ENCODE measurements at places on chromosomes 6 and 20.

DNA sequence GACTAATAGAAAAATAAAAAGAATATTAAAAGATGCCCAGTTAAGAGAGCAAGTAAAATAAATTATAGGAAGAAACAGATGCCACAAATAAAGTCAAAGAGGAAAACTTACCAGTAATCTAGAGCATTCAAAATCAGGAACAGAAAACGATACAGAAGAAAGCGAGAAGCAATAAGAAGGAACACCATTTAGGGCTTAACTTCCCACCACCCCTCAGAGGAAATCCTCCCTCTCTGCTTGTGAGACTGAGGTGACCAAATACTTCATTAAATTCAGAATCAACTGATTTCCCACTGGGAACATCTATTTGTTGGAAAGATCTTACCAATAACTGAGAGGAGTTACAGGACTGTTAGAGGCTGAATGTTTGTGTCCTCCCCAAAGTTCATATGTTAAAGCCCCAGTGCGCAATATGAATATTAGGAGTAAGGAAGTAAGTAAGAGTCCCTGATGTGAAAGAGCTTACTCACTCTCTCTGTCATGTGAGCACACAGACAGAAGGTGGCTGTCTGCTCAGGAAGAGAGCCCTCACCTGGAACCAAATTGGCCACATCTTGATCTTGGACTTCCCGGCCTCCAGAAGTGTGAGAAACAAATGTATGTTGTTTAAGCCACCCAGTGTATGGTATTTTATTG is 19.5 kb downstream of the KATNA1 start:
- DNase-seq, result no peak

DNA sequence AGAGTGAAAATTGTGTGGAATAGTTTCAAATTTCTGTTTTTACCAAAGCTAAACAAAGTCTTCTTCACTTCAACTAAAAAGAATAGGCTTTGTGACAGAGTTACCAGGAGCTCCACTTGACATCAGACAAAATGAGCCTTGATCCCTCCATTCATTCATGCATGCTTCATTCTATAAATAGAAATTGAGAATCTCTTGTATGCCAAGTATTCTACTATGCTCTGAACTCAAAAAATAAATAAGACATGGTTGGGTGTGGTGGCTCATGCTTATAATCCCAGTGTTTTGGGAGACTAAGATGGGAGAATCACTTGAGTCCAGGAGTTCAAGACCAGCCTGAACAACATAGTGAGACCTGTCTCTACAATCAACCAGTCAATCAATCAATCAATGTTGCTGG is 236.6 kb upstream of the FAM83B start:
- no peak for DNase-seq

DNA sequence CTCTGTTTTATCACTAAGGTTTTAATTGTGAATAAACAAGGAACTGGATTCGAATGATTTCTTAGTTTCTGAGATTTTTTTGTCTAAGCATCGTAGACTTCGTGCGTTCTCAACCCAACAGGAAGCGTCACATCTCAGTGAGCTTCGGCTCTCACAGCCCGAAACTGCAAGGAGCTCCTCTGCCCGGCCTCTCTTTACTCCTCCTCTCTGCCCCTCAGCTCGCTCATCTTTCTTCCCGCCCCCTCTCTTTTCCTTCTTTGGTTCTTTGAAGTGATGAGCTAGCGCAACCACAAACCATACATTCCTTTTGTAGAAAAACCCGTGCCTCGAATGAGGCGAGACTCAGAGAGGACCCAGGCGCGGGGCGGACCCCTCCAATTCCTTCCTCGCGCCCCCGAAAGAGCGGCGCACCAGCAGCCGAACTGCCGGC is 480 bp upstream of the NT5E start:
- peak; percentile 90 for DNase-seq

- DNase-seq, result peak; percentile 68
These were observed 8.9 kb downstream of the VSTM2L start for GRCh38 chr20:37911838-37912281.

- no peak for DNase-seq
These were observed 22.8 kb downstream of the FYN start for GRCh38 chr6:111850295-111850937.

DNA sequence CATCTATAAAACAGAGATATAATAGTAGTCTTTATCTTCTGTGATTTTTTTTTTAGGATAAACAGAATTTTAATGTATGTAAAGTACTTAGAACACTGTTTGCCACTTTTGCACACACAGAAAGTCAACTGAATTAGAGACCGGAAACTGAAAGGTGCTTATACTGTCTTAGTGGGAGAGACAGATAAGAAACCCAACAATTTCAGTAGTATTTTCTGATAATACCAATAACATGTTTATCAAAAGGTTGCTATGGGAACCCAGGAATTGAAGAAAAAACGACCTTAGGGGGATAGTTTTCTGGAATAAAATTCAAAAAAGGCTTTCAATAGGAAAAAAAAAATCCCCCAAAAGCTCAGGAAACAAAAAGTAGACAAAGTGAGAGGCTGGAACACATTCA is 138.6 kb downstream of the BCKDHB start:
- DNase-seq, result no peak

DNA sequence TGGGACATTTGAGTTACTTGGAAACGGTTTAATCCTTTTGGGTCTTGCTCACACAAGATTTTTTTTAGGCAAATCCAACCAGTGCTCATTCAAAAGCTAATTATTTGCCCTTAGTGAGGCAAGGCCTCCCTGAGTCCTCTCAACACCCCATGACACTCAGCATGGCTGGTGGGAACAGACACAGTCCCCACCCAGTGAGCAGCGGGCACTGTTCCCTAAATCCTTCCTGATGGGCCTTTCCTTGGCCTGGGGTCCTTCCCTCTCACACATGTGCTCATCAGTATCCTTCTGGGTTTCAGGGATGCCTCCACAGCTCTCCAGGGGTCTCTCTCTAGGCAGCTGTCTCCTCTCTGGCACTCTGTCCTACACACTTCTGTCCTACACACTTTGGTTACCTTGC is 28.0 kb downstream of the PLAGL2 start:
- DNase-seq, result no peak

DNA sequence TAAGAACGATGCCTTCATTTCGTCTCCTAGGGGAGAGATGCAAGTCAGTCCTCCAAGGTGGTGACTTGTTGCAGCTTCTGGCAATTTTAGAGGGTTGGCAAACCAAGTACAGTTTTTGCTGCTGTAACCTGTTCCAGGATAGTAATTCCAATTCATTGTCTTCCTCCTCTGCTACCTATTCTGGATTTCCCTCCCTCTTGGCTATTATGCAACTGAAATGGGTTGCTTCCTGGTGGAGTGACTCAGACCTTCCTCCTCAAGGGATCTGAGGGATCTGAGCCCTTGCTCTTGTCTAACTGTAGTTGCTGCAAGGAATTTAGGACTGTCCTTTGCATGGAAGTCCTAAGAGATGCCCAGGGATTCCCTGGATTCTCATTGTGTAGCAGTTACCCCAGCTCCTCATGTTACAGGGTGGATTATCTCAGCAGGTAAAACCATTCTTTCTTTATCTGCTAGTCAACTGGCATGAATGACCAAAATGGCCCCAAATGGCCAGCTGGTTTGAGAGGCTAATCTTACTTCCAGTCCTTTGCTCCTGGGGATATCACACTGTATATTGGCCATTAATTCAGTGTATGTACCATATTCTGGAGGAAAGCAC is 17.6 kb upstream of the ELMO2 start:
- DNase-seq, result no peak

DNA sequence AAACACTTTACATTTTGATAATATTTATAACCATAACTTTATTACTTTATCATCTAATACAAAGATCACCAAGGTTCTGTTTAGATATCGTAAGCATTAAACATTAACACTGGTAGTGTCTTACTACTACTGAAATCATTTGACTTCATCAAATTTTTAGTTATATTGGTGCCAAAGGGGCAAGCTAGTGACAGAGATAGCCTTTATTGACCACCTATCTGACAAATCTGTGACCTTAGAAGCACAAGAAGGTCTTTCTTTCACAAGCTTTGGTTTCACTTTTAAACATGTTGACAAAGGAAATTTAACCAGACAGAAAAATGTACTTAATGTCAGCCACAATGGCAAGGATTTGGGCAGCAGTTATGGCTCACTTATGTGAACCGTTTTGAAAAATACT is 50.7 kb upstream of the ENPP4 start:
- DNase-seq, result no peak

DNA sequence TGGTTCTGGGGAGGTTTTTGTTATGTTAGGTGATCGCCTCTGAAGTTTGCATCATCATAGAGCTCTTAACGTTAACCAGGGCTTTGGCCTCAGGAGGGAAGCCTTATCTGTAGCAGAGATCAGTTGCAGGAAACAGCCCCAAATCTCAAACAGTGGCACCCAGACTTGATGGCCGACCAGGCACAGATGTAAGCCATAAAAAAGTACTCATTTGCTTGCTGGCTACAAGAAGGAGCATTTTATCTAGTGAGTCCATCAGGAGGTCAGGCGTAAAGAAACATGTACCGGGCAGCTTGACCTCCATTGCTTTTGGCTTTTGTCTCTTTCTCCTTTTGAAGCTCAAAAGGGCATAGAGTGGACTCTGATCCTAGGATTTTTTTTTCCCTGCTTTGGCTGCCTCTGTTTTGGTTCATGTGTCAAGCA is 122.3 kb downstream of the CCDC170 start:
- DNase-seq, result no peak

- no peak for DNase-seq
These were observed 123.0 kb downstream of the PREX1 start for GRCh38 chr20:48704761-48705160.

GRCh38 chr6:158286413-158286812 is 25.9 kb upstream of the TULP4 start:
- DNase-seq, result peak; percentile 58

- no peak for DNase-seq
These were observed 31.0 kb upstream of the KCNB1 start for GRCh38 chr20:49513517-49513916.

- peak; percentile 49 for DNase-seq
These were observed 108.2 kb upstream of the SALL4 start for GRCh38 chr20:51910321-51911050.

DNA sequence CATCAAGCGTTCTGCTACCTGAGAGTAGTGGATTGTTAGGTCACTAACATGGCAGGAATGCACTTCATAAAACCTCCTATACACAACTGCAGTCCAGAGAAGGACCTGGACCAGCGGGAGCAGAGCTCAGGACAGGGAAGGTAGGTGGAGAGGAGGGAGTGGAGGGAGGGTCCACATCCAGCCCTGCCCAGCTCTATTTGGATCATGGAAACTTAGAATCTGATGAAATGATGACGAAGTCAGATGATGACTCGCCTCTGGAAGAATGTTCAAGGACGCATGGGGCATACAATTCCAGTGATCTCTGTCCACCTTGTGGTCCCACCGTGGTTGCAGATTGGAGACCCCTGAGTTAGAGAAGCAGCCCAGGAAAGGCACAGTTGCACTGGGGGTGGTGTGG is 68.8 kb downstream of the CLIC5 start:
- DNase-seq, result peak; percentile 47

GRCh38 chr6:10886691-10887502 is at the start of gene SYCP2L:
Gene SYCP2L (plus strand): TSS chr6:10887052. CDS start chr6:10887127, 75 bp downstream.
- DNase-seq, result peak; percentile 60

- DNase-seq, result no peak
These were observed 14.3 kb downstream of the SERPINB6 start for GRCh38 chr6:2956930-2957685.

DNA sequence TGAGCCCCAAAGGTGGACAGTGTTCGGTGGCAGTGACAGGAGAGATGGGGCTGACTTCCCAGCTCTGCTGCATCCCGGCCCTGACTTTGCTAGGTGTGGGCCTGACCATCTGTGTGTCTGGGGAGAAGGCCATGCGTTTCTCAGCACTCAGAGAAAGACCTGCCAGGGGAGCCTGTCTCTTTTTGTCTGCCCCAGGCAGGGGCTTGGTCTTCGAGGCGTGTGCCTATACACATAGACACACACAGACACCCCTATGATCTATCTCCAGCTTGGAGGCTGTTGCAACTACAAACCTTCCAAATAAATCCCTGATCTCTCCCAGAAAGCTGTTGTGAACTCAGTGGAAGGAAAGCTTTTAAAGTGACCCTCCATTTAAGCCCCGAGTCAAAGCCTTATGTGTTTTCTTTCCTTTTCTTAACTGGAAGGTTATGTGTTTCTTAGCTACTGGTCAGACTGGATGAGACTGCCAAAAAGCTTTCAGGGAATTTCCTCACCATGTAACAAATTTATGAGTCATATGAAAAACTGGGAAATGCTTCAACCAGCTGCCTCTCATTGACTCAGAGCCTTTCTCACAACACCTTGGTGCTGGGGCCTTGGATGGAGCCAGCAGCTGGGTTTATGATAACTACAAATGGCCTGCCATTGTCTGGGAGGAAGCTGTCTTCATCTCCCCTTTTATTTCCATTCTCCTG is 102.6 kb downstream of the CDC5L start:
- DNase-seq, result peak; percentile 96

GRCh38 chr6:47237196-47237595 is 72.5 kb downstream of the TNFRSF21 start:
- DNase-seq, result no peak

GRCh38 chr20:40535816-40536215 is 153.2 kb downstream of the MAFB start:
- DNase-seq, result no peak

GRCh38 chr20:40945754-40946450 is 82.7 kb upstream of the TOP1 start:
- peak; percentile 40 for DNase-seq

GRCh38 chr6:29791162-29791561 is 36.5 kb upstream of the HLA-G start:
- DNase-seq, result no peak

DNA sequence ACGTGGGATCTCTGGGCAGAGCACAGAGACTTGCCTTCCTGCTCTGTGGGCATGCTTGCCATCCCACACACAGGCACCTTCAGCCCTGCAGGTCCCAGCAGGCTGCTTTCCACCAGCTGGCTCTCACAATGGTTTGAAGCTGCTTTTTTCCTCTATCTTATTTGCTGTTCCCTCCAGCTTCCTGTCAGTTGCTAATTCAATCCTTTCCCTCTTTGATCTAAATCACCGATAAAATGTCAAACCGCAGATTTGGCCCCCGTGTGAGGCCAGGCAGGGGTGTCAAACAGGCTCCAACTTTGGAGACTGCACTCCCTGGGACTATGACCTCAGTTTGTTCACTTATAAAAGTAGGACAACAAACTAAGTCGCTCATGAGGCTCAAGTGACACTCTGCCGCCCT is 40.6 kb upstream of the PCMTD2 start:
- no peak for DNase-seq

- peak; percentile 78 for DNase-seq
These were observed at the start of gene RRP36 for GRCh38 chr6:43021270-43022047. Gene RRP36 (plus strand): TSS chr6:43021623. CDS start chr6:43021655, 32 bp downstream.

GRCh38 chr6:149268768-149269167 is 48.7 kb upstream of the TAB2 start:
- no peak for DNase-seq

GRCh38 chr20:55561259-55561658 is 444.1 kb downstream of the CBLN4 start:
- no peak for DNase-seq

GRCh38 chr6:157867155-157867559 is 44.1 kb downstream of the SNX9 start:
- peak; percentile 47 for DNase-seq

- DNase-seq, result no peak
These were observed 10.6 kb downstream of the MTCH1 start for GRCh38 chr6:36975231-36976006.
